ENCODE measurements at places on chromosomes 13 and 19.

DNA sequence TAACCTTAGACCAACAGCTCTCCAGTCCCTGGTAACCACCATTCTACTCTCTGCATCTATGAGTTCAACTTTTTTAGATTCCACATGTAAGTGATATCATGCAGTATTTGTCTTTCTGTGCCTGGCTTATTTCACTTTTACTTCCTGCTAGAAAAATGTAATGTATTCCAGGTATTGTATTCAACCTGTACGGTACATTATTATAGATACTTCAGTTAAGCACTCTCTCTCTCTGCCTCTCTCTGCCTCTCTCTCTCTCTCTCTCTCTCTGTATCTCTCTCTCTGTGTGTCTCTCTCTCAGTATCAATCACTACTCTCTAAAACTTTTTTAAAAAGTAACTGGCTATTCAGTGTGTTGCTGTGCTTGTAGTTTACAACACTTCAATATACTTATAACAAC lies 8.4 kb downstream of the DACH1 start:
- no peaks in the 10 kb centered on the region for H3K36me3 ChIP-seq
- H3K4me1 ChIP-seq: peaks cover 35% of the 10 kb centered on the region
- H3K27me3 ChIP-seq: no peaks in the 10 kb centered on the region
- no peak overlapping the region for H3K4me3 ChIP-seq

- no peaks in the 10 kb centered on the region for H3K4me1 ChIP-seq
- no peaks in the 10 kb centered on the region for H3K36me3 ChIP-seq
- H3K4me3 ChIP-seq: no peak overlapping the region
- H3K27me3 ChIP-seq: no peaks in the 10 kb centered on the region
- DNase-seq: no peak
- H3K27ac ChIP-seq: no peak overlapping the region
Observed at GRCh38 chr13:45224176-45224575, 23.3 kb upstream of the KCTD4 start.

DNA sequence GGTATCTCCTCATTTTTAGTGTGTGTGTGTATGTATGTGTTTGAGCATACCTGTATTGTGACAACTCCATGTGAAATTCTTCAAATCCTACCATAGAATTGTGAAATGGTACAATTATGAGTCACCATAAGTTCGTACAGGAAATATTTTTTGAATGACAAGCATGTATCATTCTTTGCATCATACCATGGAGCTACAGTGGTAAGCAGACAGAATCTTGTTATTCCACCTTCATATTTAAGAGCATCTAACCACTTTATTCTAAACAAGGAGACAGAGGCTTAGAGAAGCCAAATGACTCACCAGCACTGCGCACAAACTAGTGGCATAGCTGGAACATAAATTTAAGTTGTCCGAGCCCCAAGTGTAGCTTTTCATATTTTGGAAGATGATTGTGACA lies 4.5 kb upstream of the EPSTI1 start:
- H3K27ac ChIP-seq: no peak overlapping the region
- H3K4me1 ChIP-seq: peaks cover 12% of the 10 kb centered on the region
- no peaks in the 10 kb centered on the region for H3K27me3 ChIP-seq
- H3K36me3 ChIP-seq: no peaks in the 10 kb centered on the region
- DNase-seq: no peak
- H3K4me3 ChIP-seq: no peak overlapping the region

DNA sequence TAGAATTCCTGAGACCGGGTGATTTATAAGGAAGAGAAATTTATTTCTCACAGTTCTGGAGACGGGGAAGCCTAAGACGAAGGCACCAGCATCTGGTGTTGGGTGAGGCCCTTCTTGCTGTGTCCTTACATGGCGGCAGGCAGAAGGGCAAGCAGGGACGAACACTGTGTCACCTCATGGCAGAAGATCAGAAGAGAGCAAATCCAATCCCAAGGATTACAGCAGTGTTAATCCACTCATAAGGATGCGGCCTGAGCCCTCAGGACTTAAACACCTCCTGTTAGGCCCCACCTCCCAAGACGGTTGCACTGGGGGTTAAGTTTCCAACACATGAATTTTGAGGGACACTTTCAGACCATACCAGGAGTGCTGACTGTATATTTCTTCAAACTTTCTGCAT lies 6.7 kb upstream of the FBL start:
- H3K27ac ChIP-seq: no peak overlapping the region
- H3K4me3 ChIP-seq: no peak overlapping the region
- DNase-seq: no peak

DNA sequence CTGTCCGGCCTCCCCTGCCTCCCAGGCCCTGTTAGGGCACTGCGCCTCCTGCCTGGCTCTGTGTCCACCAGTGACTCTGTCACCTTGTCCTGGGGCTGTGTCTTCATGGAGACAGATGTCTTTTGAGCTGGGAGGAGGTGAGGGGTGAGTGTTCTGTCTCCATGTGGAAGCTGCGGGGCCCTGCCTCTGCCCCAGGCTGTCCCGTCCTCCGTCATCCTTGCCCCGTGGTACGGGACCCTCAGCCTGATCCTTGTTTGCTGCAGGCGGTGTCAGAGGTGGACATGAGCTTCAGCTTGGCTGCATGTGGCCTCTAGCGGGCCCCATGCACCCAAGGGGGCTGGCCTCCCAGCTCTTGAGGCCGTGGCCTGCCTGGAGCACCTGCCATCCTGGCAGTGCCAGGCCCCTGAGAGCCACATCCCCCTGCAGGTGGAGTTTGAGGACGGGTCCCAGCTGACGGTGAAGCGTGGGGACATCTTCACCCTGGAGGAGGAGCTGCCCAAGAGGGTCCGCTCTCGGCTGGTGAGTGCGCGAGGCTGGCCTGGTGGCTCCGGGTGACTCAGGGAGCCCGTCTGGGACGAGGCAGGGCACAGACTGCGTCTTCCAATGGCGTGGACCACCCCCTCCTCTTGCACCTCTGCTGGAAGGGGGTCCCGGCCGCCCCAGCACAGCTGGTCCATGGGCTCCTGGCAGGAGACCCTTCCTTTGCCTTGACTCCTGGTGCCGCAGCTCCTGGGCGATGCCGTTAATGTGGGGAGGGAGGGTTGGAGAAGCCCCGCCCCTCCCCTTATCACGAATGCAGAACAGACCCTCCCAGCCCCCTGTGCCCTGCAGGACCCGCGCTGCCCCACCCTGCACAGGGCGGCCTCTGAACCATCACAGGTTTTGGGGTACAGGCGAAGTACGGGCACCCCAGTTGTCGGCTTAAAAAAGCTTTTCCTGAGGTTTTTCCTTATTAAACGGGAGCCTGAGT lies 181.3 kb downstream of the KDM4B start:
- H3K27ac ChIP-seq: no peak overlapping the region
- H3K27me3 ChIP-seq: no peaks in the 10 kb centered on the region
- peak; percentile 69 for DNase-seq
- H3K36me3 ChIP-seq: peaks cover 88% of the 10 kb centered on the region

DNA sequence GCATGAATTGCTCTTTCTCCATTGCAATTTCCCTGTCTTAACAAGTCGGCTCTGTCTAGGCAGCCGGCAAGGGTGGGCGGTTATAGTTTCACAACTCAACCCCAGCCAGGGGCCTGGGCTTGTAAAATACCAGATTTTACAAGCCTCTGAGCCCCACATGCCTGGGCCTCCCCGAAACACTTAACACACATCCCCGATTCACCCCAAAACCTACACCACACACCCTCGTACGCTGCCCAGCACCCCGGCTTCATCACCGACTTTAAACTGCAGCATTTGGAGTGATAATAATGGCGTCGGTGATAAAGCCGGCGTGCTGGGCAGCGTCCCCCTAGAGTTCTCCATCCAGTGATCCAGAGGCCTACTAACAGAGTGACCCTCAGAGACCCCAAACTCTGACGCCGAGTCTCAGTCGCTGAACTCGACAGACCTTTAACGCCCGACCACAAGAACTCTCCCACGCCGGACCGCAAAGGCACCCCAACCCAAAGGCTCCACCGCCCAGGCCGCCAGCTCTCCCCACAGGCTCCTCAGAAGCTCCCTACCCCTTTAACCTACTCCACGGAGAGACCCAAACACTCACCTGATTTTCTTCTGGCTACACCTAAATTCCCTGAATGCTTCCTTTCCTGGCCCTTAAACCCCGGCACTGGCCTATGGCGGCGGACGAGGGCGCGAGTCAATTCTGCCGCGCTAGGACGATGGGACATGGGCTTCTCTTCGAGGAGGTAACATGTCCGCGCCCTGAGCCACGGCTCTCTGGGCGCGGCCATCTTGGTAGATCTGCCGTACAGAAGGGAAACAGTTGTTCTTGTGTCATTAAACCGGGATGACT lies at the start of gene ZNF649:
ZNF649 (minus strand) TSS at position 687 of the 835 bp plus-strand sequence. CDS start 4,910 bp downstream, outside the sequence.
- no peaks in the 10 kb centered on the region for H3K27me3 ChIP-seq
- H3K4me1 ChIP-seq: peaks cover 11% of the 10 kb centered on the region
- peak within 1 kb of the TSS; percentile 69 for H3K4me3 ChIP-seq
- H3K27ac ChIP-seq: peak within 1 kb of the TSS; percentile 87
- H3K36me3 ChIP-seq: peaks cover 18% of the 10 kb centered on the region

DNA sequence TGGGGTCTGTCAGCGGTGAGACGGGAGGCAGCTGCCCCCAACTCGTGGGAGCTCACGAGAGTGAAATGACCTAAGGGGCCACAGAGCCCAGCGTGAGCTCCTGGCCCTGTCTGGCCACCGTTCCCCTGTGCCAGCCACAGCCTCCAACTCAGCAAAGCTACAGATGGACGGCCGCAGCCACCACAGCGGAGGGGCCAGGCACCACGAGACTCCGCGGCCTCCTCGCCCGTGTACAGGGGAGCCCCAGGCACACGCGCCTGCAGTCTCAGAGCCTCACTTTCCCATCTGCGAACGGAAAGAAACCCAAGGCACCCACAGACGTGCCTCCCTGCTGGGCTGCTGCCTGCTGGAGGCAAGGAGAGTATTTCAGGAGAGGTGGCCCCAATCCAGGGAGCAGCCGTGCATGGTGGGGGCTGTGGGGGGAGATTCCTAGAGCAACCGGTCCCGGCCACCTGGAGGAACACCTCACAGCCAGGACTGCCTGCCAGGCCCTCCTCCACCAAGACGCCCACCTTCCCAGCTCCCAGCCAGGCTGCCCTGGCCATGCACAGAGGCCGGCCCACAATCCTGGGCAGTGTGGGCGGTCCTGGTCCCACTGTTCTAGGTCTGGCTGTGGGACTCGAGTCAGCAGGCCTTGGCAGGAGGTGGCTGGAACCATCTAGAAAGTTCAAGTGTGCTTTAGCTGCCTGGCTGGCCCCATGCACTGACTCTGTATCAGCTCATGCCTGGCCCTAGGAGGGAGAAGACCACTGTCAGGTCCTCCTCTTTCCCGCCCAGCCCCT lies 1.9 kb downstream of the MKNK2 start:
- H3K27ac ChIP-seq: peak overlapping the region; percentile 96
- peaks cover 55% of the 10 kb centered on the region for H3K36me3 ChIP-seq
- no peaks in the 10 kb centered on the region for H3K27me3 ChIP-seq
- peak; percentile 86 for DNase-seq

GRCh38 chr13:76397413-76397812 lies 488.8 kb downstream of the KCTD12 start:
- H3K27me3 ChIP-seq: no peaks in the 10 kb centered on the region
- H3K36me3 ChIP-seq: no peaks in the 10 kb centered on the region
- DNase-seq: no peak
- no peak overlapping the region for H3K4me3 ChIP-seq

DNA sequence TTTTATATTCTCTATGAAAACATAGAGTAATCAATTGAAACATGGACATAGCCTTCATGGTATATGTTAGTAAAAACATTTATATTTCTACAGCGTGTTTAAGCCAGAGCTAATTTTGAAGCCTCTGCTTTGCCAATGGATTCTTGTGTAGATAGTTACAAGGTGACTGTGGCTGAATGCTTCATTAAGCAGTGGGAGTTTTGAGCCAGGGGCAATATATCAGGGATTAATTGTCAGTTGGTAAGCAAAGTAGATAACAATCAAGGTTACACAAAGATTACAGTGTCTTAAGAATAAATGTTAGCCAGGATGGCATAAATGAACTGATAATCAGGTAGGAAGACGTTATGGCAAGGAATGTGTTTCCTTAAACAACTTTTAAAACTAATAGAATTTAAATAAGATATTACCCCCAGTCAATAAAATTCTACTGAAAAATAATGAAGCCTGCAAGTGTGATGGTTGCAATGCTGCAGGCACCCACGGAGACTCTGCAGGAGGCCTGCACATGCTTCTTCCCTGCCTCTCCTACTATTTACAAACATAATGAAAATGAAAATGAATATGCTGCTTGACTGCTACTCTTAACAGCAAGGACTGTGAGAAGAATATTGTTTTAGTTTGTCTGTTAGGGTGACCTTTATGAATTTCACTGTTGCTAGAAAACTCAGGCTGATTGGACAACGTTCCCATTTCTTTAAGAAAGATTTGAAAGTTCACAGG lies 588.5 kb downstream of the GPC5 start:
- H3K4me1 ChIP-seq: no peaks in the 10 kb centered on the region
- H3K4me3 ChIP-seq: no peak overlapping the region
- DNase-seq: no peak
- no peaks in the 10 kb centered on the region for H3K36me3 ChIP-seq
- no peak overlapping the region for H3K27ac ChIP-seq
